Cardiac fibroblast (primary cell): ENCODE measurements at places on chromosomes 3 and 15.

- peak; percentile 50 for DNase-seq
Observed at GRCh38 chr15:62847900-62848489, 194.6 kb upstream of the TPM1 start.

DNA sequence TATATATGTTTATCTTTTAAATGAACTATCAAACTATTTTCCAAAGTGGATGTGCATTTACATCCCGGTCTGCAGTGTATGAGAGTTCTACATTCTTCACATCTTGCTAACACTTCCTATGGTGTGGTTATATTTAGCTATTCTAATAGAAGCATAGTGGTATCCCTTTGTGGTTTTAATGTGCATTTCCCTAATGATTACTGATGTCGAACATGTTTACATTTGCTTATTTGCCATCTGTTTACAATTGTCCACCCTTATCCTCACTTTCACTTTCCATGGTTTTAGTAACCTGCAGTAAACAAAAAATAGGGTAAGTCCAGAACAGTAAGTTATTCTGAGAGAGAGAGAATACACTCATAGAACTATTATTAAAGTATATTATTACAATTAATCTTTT, 360.5 kb upstream of the NAALADL2 start:
- peak; percentile 56 for DNase-seq

DNA sequence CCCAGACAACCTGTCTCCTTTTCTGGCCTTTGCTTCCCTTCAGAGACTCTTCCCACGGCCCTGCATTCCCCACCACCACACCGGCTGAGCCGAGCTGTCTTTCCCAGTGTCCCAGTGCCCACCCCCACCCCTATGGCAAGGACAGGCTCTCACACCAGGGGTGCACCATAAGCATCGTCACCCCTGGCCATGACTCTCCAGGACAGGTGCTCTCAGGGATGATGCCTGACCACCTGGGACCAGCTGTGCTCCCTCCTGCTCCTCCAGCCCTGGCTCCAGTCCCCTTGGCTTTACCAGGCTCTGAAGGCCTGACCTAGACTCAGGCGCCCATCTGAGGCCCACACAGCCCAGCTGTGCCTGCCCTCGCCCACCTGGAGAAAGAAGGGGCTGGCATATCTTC, 17.6 kb upstream of the SEMA3F start:
- DNase-seq: no peak

- no peak for DNase-seq
Observed at GRCh38 chr3:64125561-64125960, 99.7 kb downstream of the PRICKLE2 start.

GRCh38 chr3:43288366-43288765, 2.0 kb downstream of the SNRK start:
- DNase-seq: peak; percentile 51

DNA sequence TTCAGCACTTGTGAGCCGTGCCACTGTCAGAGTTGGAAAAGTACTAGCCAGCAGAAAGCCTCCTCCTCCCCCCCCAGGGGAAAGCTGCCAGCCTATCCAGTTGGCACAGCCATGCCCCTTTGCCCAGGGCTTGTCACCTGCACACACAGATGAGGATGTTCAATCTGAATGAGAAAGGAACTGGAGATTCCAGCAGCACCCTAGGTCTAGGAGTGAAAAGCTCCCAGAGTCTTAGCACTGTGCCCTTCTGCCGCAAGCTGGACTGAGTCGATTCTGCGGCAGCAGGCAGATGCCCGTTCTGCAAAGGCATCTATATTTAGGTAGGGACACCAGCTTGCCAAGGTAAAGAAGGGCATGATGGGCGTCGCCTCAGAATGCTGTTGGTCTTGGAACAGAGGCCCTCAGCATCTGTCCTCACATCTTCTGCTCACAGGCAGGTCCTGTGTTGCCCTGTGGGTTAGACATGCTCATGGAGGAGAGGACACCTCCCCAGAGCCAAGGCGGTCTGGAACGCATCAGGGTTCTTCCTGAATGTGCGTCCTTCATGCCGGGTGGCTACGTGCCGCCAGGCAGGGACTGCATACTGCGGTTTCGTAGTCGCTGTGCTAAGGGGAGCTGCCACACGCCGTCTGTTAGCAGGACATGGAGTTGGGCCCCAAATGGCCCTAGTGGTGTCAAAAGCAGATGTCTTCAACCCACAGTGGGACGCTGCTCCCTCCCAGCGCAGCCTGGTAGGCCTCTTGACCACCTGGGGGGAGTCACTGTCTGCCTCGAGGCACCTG, 109.5 kb downstream of the VGLL4 start:
- DNase-seq: no peak

DNA sequence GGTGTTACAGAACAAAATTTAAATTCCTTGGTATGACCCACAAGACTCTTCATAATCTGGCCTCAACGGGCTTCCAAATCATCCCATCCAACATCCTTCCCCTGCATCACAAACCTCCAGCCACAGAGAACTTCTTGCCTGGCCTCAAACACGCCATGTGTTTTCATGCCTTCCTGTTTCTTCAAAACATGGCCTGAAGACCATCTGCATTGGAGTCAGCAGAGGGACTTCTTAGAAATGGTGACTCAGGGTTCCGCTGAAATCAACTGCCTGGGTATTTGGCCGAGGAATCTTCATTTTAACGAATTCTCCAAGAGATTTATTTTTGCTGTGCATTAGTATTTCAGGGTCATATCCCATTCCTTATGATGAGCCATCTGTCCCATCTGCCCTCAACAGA, 138.1 kb upstream of the RAP2B start:
- DNase-seq: no peak

GRCh38 chr15:63389902-63390670, 8.4 kb upstream of the CA12 start:
- no peak for DNase-seq

DNA sequence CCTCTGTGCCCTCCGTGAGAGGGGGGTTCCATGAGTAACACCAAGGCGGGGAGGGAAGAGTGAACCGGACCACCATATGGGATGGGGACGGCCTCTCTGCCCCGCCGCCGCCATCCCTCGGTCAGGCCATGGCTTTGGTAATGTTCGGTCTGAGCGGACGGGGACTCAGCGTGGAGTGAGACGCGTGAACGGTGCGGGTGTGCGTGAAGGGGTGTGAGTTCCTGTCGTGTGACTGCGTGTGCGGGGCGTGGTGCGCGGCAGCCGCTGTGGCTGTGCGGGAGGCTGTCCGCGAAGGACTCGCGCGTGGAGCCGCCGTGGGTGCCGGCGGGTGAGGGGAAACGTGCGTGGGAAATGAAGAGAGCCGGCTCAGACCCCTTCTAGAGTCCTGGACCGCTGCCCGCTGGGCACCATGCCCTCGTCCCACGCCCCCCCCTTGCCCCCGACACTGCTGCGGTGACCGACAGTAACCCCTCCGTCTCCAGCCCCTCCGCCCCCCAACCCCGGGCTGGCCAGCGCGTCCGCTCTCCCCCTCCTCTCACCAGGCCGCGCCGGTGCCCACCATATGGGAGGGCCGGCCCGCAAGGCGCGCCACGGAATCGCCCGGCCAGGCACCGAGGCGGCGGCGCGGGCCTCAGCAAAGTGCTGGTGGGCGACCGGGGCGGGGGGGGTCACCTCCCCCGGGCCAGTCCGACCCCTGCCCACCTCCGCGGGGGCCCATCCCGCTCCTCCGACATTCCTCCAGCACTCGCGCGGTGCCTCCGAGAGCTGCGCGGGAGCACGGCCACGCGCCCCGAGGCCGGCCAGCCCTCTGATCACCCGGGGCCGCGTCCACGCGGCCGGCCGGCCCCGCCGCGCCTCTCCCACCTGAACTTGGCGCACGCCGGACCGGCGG, 589 bp downstream of the KLF15 start:
- peak; percentile 7 for DNase-seq

DNA sequence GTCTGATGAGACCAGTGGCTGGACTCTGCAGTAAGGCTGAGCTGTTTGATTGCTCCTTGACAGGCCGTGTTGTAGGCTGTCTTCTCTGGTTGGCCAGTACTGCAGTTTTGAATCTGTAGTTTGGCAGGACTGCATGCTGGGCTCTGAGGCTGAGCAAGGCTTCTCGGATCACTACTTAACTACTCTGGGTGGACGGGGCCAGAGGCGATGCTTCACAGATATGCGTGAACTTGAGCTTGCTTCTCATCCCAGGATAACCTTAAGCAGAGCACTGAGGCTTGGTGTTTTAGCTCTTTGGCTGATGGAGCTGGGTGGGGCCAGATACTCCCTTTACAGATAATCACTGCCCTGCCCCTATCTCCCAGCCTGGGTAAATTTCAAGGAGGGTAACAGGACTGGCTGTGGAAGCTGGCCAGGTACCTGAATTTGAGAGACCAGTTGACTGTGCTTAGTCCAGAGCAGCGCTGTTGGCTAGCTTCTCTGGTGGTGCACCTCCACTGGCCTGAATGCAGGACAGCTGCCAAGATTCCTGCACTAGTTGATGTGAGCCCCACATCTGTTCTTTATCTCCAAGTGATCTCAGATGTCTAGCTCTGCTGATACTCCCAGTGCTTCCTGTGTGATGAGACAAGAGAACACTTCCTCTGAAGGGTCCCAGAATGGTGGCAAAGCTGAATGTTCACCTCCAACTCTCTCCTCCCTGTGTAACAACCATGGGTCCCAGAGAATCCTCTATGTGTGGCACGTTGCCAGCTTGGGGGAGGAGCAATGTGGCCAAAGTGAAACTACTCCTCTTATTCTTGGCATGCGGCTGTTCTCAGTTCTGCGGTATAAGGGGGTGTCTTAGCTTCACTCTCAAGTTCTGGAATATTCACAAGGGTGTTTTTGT, 37.9 kb downstream of the RPL39L start:
- peak; percentile 77 for DNase-seq

- DNase-seq: no peak
Observed at GRCh38 chr3:126310816-126311215, 46.4 kb downstream of the KLF15 start.

GRCh38 chr15:54582863-54583643, 604.8 kb downstream of the UNC13C start:
- no peak for DNase-seq

DNA sequence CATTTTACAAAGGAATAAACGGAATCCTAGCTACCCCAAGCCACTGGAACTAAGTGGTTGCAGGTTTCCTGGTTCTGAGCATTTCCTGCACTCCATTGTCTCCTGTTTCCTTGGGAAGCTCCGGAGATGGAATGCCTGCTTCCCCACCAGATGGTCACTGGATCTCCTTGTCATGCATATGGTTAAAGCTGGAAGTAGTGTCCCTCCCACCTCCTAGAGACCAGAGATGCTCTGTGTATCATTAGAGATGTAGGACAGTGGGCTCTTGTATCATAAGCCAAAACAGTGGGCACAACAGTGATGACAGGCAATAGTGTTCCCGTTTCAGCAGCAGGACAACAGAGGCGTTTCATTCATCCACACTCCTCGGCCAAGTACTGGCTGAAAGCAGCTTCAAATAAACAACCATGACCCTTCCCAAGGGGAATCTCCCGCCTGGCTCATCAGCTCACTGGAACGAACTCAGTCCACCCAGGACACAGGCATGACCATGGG, 136.2 kb upstream of the EIF1B start:
- DNase-seq: no peak

DNA sequence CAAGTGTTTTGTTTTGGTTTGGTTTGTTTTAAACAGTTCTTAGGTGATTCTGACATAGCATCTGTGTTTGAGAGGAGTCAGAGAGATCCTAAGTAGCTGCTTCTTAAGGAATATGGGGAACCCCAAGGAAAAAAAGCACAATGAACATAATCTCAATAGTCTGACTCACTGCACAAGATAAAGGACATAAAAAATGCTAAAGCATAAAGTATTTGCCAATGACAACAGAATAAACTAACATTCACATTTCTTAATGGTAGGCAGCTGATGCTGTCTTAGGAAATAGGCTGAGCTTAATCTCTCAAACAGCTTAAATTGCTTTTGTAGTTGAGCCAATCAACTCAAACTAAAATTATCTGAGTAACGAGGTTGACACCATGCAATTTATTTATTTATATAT, 2.9 kb downstream of the NCEH1 start:
- DNase-seq: peak; percentile 77

DNA sequence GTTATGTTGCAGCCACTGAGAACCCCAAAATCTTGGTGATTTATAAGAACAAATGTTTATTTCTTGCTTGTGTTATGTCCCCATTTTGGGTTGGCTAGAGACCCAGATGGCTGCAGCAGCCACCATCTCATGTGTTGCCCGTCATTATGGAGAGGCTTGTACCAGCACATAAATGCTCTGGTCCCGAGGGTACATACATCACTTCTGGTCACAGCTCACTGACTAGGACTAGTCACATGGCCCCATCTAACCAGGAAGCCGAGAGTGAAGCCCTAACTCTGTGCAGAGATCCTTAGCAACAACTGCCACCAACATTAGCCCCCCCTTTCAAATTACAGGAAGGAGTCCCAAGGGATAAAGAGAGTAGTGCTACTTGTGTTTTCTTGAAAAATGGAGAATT, 25.5 kb upstream of the HACD2 start:
- DNase-seq: no peak

DNA sequence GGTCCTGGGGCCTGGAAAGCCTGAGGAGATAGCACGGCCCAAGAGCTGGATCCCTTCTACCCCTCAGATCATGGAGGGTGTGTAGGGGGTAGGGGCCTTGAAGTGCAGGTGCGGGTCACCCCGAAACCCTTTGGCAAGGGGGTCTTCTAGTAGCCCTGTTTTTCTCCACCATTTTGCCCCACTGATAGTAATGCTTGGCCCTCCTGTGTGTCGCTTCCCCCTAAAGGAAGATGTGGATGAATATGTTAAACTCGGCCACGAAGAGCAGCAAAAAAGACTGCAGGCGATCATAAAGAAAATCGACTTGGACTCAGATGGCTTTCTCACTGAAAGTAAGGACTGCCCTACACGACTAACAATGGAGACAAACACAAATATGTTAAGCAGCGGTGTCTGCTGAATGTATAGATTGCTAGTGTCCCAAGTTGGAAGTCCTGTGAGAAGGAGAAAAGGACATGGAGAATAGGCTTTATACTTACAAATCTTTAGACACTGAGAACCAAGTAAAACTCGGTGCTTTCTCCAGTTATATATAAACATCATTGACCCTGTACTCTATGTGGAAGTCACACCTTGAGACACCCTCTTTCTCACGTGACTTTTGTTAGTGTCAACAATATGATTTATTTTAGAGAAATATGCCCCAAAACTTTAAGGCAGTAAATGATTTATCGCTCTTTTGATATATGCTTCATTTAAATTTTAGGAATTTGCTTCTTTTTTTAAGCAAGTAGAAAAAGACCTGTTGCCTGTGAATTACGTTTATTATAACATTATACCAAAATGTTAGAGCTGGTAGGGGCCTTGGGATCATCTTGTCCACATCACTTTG, 802 bp downstream of the RCN2 start:
- DNase-seq: peak; percentile 11

DNA sequence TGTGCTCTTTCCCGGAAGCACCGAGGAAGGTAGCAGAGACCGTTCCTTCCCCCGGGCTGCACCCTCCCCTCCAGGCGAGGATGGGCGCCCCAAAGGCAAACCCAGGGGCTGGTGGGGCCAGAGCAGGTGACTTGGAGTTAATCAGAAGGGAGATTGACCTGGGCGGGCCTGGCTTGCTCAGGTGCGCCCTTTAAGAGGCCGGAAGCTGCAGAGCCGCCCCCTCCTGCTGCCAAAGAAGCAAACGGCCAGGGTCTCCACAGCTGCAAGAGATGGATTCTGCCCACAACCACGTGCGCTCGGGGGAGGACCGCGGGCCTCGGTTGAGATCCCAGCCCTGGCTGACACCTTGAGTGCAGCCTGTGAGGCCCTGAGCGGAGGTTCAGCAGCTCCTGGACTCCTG, 218.2 kb upstream of the NAALADL2 start:
- no peak for DNase-seq
